ENCODE measurements at places on chromosomes 3 and 15.

DNA sequence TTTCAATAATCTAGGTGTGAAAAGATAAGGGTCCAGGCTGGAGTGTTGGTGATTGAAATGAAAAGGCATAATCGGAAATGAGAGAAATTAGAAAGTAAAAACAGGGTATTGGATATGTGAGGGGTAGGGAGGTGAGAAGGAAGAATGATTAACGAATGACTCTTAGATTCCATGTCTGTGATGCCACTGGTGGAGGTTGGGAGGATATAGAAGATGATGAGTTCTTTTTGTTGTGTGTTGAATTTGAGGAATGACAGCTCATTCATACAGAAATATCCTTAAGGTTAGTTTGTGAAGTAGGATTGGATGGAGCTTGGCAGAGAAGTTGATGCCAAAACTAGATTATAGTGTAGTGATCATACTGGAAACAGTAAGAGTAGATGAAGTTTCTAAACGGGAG lies 72.2 kb upstream of the CCNL1 start:
- DNase-seq = no peak

DNA sequence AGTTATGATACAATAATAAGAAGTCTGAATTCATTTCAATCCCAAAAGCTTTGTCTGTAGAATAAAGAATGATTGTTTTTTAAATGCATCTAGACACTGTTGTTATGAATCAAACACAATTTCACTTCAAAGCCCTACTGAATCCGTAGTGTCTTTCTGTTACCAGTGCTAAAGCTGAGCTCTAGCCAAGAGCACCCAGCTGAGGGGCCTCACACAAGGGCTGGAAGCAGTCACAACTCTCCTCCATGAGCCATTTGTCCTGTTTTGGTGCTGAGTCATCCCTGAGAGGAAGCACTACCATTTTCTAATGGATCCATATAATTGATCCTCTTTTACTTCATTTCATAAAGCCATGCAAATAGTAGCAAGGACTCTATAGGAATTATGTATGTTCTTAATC lies 158.2 kb upstream of the ANKRD28 start:
- no peak for DNase-seq

GRCh38 chr3:129773691-129774663 lies 119.5 kb downstream of the TMCC1 start:
- DNase-seq = no peak

- DNase-seq = no peak
These were observed 7.0 kb upstream of the BMF start for GRCh38 chr15:40115670-40116093.

DNA sequence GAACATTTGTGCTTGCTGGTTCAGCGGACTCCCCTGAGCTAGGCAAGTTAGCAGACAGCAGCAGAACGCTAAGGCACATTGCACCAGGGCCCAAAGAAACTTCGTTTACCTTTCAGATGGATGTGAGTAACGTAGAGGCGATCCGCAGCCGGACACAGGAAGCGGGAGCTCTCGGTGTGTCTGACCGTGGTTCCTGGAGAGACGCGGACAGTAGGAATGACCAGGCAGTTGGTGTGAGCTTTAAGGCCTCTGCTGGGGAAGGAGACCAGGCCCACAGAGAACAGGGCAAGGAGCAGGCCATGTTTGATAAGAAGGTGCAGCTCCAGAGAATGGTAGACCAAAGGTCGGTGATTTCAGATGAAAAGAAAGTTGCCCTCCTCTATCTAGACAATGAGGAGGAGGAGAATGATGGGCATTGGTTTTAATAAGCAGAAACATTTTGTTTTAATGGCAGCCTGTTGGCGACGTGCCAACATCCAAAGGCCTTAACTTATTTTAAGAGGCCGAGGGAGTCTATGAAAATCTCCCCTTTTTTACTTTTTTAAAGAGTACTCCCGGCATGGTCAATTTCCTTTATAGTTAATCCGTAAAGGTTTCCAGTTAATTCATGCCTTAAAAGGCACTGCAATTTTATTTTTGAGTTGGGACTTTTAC lies 27.9 kb downstream of the SYNM start:
- no peak for DNase-seq

DNA sequence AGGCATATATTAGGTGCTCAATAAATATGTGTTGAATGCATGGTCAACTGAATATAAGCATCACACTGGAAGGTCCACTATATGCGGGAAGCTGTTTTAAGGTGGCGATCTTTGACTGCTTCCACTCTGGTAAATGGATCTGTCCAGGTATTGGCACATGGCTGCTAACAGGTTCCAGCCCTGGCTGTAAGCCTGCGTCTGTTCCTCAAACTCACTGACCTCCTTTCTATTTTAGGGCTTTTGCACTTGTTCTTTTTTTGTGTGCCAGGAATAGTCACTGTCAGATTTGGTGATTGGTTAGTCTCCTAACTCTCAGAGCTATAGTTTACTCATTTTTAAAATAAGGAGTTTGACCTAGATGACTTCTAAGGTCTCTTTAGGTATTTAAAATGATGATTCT lies 46.2 kb downstream of the ADAMTSL3 start:
- DNase-seq = no peak

DNA sequence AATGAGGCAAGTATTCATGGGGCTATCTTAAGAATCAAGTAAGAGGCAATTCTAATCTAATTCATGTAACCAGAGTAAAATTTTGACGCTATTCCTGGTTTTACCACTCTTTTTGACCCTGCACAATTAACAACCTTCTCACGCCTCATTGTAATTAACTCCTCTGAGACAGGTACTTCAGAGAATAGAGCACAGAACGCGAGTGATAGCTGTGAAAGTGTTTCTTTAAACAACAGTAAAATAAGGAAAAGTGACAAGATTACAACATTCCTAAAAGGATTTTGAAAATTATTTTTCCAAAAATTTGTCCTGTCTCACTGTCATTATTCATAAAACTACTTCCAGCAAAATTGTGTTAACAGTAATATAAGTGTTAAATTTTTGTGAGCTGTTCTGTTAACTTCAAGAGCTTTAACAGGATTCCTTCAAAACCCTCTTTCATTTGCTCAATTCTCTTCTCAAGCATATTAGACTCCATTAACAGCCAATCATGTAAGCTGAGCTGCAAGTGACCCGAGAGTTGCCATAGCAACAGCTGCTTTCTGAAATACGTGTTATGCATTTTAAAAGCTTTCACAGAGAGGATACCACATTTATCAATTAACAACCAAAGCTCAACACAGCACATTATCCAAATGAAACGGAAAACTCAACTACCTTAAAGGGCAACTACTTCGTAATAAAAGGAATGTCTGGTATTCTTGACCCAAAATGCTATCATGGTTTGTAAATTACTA lies 93.1 kb downstream of the STAG1 start:
- DNase-seq = no peak

- DNase-seq = no peak
These were observed 15.0 kb downstream of the PDIA5 start for GRCh38 chr3:123081718-123082369.

DNA sequence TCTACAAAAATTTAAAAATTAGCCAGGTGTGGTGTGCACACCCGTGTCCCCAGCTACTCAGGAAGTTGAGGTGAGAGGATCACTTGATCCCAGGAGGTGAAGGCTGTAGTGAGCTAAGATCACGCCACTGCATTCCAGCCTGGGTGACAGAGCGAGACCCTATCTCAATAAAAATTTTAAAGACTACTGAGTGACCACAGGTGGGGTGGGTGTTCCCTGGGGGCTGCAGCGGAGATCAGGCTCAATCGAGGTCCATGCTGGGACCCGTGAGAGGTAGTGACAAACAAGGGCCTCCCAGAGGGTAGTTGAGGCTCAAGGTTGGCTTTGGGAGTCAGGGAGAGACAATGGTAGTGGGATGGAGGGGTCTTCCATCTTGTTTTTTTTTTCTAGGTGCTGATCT lies 38.9 kb upstream of the LIMD1 start:
- no peak for DNase-seq

DNA sequence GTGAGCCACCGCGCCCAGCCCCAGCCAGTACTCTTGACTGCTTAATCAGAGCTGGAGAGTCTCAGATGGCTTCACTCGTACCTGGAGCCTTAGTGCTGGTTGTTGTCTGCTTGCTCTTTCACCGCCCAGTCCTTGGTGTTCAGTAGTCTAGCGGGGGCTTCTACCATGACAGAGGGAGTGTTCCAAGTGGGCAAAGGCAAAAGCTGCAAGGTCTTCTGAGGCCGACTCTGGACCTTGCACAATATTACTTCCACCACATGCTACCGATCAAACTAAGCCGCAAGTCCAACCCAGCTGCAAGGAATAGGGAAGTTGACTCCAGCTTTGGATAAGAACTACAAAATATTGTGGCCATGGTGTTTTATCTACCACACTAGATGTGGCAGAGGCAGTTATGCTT lies 6.6 kb downstream of the PARL start:
- no peak for DNase-seq

DNA sequence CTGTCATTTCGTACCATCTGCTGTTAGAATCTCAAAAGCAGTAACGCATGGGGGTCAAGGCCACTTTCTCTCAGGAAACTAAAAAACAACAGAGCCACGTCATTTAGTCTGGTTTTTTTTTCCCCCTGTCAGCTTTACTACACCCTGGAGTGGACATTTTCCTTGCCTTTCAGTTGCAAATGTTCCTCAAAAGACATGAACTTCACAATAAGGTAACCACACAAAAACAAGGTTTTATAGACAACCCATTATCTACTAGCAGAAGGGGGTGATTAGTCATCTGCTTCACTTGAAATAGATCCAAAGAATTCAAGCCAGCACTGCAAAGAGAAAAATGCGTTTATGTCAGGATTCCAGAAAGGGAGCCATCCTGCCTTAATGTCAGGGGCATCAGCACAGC lies 171.8 kb upstream of the CDIN1 start:
- no peak for DNase-seq

DNA sequence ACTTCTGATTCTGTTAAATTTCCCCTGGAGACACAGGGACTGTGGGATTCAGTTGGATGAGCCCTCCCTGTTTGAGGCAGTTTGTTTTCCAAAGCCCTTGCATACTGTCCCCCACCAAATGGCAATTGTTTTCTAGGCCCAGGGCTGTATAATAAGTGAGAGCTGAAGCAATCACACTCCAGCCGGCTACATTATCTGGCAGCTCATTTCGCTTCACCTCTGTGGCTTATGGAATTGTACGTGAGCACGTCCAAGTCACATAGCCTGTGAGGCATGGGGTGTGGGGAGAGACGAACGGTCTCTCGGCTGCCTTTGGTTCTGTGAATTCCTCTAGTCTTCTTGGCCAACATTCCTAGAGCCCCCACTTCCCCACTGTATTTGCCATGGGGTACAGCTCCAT lies 10.7 kb downstream of the RBP2 start:
- no peak for DNase-seq

- no peak for DNase-seq
These were observed 14.9 kb downstream of the ATP13A3 start for GRCh38 chr3:194471863-194472262.

- DNase-seq = no peak
These were observed 6.5 kb downstream of the PBRM1 start for GRCh38 chr3:52679199-52679538.

DNA sequence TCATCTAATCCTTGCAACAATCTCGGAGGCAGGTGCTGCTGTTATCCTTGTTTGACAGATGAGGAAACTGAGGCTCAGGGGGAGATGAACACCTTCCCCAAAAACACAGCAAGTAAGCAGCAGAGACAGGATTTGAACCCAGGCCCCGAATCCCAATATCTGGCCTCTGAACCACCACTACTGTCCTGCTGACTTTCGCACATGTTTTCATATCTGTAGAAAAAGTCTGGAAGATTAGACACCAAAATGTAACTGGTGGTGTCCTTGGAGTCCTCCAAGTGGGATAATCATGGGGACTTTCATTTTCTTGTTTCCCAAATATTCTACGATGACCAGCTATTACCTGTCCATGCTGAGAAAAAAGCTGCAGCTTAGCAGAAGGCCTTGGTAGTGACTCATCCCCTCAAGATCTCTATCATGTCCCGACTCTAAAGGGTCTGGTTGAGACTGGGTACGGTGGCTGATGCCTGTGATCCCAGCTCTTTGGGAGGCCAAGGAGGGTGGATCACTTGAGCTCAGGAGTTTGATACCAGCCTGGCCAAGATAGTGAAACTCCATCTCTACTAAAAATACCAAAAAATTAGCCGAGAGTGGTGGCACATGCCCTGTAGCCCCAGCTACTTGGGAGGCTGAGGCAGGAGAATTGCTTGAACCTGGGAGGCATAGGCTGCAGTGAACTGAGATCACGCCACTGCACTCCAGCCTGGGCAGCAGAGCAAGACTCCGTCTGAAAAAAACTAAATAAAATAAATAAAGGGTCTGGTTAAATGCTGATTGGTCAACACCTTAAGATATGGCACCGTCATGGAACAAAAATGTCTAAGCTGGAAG lies 8.6 kb downstream of the IRAK2 start:
- no peak for DNase-seq

DNA sequence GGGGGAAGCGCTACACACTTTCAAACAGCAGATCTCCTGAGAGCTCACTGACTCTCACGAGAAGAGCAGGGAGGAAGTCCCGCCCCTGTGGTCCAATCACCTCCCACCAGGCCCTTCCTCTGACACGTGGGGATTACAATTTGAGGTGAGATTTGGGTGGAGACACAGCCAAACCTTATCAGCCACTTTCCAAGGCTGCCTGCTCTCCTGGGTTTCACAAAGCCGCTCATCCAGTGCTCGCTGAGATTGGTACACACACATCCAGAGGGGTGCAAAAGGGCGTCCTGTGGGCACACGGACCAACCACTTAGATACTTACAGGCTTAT lies 23.1 kb downstream of the XXYLT1 start:
- DNase-seq = no peak

DNA sequence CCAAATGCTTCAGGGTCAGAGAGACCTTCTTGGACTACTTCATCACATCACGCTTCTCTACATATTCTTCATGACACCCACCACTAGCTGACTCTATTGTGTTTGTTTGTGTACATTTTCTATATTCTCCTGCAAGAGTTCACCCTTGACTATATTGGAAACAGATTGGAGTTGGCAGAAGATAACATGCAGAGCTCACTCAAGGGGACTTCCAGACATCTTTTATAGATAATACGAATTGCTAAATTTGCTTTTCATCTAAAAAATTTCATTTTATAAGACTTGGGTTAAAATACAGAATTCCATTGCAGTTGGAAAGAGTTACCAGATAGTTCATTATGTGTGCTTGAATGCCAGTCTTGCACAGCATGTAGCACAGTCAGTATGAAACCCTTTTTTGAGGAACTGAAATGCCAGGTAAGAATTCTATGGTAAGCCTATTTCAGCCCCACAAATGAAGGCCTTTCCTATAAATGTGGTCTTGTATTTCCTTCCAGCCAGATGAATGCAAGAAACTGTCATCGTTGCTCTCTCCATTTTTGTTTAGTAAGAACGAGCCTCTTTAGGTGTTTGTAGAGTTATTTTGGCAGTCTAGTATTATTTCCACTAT lies 177.6 kb downstream of the GHSR start:
- no peak for DNase-seq

DNA sequence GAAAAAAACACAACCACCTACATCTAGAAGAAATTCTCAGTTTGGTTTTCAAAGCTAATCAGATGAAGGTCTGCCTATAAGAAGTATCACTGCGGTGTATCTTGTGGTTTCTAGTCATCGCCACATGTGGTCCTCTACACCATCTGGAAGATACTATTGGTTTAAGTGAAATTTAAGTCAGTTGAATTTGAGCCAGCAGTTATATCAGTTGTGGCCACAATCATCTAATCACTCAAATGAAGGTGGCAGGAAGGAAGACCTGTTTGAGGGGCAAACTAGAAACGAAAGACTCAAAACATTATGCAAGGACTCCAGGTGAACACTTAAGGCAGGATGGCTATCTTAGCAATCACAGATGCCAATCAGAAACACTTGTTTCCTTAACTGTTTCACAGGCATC lies 48.7 kb downstream of the ETV5 start:
- DNase-seq = no peak

- DNase-seq = no peak
These were observed 72.5 kb downstream of the ATP2B2 start for GRCh38 chr3:10432931-10433330.

Data from stimulated activated CD4-positive, alpha-beta T cell treated with anti-CD3 and anti-CD28 coated beads, Interleukin-15, amount 100 ng/mL, for 1 hour (primary cell).